ENCODE measurements at places on chromosomes 7 and 10.

GRCh38 chr10:17075533-17076359 is 53.9 kb downstream of the CUBN start:
- peak; percentile 88 for DNase-seq

GRCh38 chr10:113486531-113486930 is 66.3 kb upstream of the HABP2 start:
- DNase-seq, result no peak

GRCh38 chr10:114403541-114404161 is 651 bp downstream of the AFAP1L2 start:
- DNase-seq, result no peak

GRCh38 chr7:104878577-104878976 is 135.4 kb upstream of the KMT2E start:
- DNase-seq, result no peak

- DNase-seq, result no peak
Measured at GRCh38 chr10:84825330-84825729, 496.9 kb downstream of the CCSER2 start.

GRCh38 chr10:89164920-89165319 is 42.2 kb downstream of the CH25H start:
- DNase-seq, result no peak

GRCh38 chr10:80544316-80544953 is 6.7 kb downstream of the SH2D4B start:
- DNase-seq, result no peak

DNA sequence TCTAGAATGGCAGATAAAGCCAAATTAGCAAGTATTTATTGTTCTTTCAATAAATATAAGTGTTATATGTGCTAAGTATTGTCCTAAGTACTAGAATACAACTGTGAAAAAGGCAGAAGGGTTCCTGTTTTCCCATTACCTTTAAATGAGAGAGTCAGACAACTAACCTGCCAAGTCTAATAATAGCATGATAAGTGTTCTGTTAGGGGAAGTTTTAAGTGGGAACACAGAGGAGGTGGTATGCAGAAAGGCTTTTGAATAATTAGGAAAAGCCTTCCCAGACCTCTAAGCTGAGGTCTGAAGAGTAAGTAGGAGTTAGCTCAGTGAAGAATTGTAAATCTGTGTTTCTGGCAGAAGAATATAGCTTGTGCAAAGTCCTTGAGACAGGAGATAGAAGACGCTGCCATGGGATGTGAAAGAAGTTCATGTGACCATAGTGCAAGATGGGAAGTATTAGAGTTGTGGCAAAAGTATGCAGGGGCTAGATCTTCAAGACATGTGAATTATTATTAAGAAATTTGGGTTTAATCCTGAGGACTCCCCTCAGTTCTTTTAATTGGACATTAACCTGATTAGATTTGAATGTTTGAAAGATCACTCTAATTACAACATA is 12.5 kb downstream of the SHOC2 start:
- DNase-seq, result no peak

GRCh38 chr10:43075612-43076003 is 1.3 kb upstream of the RET start:
- no peak for DNase-seq

DNA sequence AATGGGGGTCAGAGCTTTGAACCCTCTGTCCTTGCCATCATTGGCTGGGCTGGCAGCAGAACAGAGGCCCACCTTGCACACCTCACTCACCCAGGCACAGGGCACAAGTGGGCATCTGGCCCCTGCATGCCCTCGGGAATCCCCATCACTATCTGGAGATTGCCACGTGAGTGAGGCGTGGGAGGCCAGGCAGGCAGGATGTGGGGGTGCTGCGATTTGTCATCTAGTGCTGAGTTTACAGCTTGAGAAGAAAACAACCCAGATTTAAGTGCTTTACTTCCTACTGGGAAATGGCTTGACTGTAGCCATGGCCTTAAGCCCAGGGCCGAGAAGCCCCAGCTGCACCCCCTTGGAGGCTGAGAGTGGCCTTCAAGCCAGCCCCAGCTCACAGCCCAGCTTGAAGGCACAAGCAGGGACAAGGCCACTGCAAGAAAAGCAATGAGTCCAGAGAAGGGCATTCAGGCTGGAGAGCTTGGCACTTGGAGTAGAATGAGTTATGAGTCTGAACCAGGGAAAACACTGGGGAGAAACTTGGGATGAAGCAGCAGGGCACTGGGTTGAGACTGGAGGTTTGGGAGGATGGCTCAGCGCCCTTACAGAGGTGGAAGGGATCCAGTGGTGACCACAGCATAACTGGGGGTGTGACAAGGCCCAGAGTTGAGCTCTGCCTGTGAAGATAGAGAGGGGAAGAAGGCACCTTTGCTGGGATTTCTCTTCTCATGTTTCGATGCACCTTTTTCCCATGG is 123.0 kb downstream of the CXCL12 start:
- no peak for DNase-seq

- DNase-seq, result no peak
Measured at GRCh38 chr10:23351926-23352519, 7.4 kb upstream of the C10orf67 start.

- no peak for DNase-seq
Measured at GRCh38 chr7:132899833-132900232, 182.1 kb downstream of the CHCHD3 start.

DNA sequence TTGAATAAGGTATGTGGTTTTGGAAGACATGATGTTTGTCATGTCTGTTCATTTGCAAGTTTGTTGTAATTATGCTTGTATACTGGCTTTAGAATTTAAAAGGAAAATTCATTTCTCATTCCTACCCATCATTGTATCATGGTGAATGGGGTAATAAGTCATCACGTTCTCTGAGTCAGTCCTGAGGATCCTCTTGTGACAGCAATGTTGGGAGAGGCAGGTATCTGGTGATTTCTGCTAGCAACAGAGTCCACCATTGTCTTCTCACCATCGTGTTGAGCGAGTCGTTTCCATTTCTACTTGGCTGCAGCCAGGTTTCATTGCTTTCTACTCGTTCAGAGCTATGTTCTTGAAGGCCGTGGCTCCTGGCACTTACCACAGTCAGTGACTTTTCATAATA is 16.3 kb downstream of the CUL1 start:
- no peak for DNase-seq

GRCh38 chr7:117837841-117838240 is 35.4 kb downstream of the CTTNBP2 start:
- DNase-seq, result no peak

DNA sequence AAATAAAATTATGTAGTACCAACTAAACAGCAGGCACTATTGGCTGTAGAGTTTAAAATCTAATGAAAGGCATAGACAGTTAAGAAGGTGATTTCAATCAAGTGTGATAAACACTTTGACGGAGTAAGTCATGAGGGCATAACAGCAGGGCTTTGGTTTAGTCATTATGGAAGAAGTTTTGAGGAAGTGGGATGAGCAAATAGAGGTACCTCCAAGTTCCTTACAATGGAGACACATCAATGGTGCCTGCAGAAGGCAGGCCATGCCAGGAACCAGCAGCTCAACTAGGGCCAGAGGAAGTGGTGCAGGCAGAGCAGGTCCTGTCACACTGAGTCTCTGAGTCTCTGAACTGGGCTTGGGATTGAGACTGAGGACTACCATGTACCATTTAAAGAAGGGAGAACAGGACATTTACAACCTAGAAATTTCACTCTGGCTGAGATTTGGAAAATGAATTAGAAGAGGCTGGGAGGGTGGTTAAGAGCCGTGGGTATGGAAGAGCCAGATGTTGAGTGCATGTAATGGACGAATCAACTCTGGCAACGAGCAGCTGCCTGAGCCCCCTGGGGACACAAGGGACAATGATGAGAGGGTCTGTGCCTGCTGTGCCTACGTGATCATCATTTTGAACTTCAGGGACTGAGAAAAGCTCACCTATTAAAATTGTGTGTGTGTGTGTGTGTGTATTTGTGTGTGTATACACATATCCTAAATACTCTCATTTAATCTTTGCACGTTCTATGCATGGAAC is 208.7 kb upstream of the POM121L12 start:
- DNase-seq, result no peak

- DNase-seq, result peak; percentile 55
Measured at GRCh38 chr10:126569513-126570244, 100.8 kb downstream of the C10orf90 start.

GRCh38 chr7:100867040-100867775 is at the start of gene TRIP6:
TSS of gene TRIP6 (plus strand) at chr7:100867387. CDS start at chr7:100867498, 111 bp downstream.
- peak; percentile 86 for DNase-seq
